Activated gamma-delta T cell treated with anti-CD3 and anti-CD28 coated beads, Interleukin-2, amount 50 U/mL, for 16 hours (primary cell): ENCODE measurements at places on chromosomes 2 and 18.

DNA sequence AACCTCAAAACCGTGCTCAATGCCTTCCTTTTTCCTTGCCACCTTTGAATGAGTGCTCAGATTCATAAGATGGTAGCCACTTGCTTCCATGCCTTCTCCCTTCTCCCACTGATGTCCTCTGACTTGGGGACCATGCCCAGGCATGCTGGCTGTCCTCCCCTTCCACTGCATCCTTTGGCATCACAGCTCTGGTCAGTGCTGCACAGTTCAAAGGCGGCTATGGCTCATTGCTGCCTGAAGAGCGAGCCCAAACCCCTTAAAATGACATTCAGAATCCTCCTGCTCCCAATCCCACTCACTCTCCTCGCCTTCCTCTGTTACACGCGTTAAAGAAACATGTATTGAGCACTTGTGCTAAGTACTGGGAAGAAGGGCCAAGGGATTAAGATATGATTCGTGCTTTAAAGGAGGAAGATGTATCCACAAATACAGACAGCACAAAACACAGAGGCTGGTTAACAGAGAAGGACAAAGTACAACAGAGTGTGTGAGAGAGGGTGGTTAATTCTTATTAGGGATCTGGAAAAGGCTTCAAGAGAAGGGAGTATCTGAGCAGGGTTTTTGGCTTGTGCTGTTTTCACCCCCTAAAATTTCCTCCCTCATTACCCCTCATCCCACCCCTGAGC, 81.8 kb downstream of the CERKL start:
- DNase-seq = no peak

DNA sequence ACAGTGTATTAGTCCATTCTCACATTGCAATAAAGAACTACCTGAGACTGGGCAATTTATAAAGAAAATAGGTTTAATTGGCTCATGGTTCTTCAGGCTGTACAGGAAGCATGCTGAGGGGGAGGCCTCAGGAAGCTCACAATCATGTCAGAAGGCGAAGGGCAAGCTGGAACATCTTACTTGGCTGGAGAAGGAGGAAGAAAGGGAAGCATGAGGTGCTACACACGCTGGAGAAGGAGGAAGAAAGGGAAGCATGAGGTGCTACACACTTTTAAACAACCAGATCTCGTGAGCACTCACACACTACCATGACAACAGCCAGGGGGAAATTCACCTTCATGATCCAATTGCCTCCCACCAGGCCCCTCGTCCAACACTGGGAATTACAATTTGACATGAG, 95.3 kb upstream of the FAM110C start:
- DNase-seq = no peak

- no peak for DNase-seq
These were observed 62.0 kb downstream of the MYL12B start for GRCh38 chr18:3323900-3324299.

DNA sequence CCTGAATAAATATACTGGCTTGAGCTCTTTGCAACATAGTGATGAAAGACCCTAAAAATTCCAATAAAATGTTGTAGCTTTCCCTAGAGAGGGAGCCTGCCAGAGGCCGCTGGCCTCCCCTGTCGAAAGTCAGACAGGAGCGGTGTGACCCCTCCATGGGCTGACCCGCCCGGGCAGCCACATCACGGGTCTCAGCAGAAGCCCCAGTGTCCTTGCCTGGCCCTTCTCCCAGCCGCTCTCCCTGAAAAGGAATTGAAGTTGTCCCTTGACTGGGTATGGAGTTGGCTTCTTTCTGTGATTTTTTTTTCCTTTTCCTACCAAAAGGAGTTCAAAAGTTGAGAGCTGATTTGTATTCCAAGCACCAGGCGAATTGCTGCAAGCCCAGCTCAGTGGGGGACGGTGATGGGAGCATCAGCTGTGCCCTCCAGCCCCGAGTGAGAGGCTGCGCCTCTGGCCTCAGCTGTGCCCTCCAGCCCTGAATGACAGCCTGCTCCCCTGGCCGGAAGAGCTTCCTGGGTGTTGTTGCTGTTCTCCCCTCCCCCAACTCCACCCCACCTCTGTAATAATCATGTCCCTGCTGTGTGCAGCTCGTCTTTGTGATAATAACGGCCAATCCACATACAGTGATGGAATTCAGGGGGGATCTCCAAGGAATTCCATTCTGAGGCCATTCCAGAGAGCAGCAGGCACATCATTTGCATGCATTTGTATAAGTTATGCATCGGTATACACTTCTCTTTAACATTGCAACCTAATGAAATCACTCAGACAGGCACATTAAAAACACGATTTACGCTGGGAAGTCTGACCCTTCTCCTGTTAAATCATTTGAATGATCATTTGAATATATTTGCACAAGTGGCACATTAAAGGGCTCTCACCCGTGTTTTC, 501.0 kb downstream of the EIPR1 start:
- DNase-seq = no peak

DNA sequence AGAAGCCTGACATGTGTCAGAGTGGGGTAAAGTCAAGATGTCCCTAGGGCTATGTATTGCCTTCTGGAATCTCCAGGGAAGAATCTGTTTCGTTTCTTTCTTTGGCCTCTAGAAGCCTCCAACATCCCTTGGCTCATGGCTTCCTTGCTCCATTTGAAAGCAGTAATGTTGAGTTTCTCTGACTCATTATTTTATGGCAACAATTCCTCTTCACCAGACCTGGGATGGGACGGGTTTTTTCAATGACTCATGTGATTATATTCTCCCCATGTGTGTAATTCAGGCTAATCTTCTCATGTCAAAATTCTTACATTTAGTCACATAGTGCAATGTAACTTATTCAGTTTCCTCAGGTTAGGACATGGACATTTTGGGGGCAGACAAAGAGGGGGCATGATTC, 1038.6 kb downstream of the CBLN2 start:
- DNase-seq = no peak

GRCh38 chr2:2872713-2873449, 504.7 kb downstream of the EIPR1 start:
- no peak for DNase-seq

GRCh38 chr2:233953087-233953801, 36.1 kb downstream of the TRPM8 start:
- DNase-seq = no peak

DNA sequence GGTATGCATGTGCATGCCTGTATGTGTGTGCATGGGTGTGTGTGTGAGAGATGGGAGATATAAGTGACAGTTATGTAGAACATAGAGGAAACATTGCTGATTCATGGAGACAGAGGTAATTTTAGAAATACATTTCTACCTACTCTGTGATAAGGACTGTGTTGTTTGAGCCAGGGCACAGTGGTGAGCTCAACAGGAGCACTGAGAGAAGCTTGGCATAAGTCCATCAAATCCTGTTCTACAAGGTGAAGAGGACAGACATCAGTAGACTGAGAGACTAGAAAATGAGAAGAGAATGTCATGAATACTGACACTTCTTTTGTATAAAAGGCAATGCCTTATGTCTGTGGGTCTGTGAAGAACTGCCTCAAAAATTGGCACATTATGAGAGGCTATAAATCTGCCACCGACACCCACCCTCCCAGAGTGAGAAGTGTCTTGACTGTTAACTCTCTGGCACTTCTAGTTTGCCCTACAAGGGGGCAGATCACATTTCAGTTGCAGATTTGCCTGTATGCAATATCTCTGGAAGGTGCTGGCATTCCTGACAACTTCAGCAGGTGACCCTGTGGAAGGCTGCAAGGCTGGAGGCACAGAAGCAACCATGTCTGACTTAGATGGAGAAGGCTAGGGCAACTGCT, 962.3 kb upstream of the NRXN1 start:
- DNase-seq = no peak

DNA sequence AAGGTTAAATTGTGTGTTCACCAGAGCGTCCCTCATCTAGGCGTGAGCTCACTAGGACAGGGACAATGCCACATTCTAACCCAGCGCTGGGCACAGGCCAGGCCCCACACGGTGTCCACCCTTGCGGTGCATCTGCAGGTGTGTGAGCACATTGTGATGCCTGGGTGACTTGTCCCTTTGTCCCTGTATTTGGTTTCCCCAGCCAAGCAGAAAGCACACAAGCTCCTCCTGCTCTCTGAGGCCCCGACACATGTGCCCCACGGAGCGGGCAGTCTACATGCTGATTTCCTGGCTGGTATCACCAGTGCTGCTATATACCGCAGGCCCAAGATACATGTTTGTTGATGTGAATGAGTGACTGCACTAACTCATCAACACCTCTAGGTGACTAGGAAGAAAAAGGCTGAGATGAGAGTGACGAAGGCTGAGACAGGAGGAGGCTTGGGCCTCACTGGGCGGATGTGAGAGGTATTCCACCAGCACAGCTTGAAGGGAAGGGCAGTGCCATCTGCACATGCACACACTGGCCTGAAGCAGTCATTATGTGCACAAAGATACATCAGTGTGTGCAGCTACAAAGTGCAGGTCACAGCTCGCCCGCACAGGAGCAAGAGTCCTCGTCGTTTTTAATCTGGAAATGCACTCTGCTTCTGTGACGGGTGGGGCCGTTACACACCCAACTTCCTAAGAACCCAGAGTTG, 205.9 kb downstream of the EIPR1 start:
- DNase-seq = no peak

- no peak for DNase-seq
These were observed 29.2 kb downstream of the GPC1 start for GRCh38 chr2:240464514-240465241.

GRCh38 chr18:25658476-25658875, 306.5 kb upstream of the ZNF521 start:
- DNase-seq = no peak

- no peak for DNase-seq
These were observed 71.5 kb downstream of the EDAR start for GRCh38 chr2:108917526-108917925.

GRCh38 chr18:48790869-48791635, 159.7 kb downstream of the SMAD7 start:
- no peak for DNase-seq

DNA sequence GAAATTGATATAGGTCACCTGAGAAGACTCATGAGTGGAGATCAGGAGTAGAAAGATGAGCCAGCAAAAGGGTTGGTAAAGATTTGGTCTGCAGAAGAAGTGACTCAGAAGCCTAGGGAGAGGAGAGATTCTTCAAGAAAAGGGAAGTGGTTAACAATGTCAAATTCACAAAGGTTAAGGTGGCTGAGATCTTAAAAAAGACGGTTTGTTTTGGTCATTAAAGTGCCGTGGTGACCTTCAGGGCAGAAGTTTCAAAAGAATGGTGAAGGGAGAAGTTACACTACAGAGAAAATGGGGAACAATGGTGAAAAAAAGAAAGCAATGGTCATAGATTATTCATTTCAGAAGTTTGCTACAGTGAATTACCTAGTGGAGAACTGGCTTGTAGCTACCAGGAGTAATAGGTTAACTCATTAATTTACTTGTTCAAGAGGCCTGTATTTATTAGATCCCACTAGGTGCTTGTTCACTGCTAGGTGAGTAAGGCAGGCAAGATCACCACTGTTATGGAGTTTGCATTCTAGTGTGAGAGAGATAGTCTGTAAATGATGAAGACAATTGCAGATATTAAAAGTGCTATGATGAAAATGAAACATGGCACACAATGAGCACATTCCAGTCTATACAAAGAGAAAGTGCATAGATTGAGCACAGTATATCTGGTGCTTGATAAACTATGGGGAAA, 43.0 kb downstream of the FBXO48 start:
- no peak for DNase-seq

GRCh38 chr18:59060551-59060950, 79.1 kb upstream of the SEC11C start:
- no peak for DNase-seq

- no peak for DNase-seq
These were observed 90.2 kb downstream of the NCK2 start for GRCh38 chr2:105834931-105835330.

- no peak for DNase-seq
These were observed 885 bp upstream of the DSEL start for GRCh38 chr18:67517444-67517765.

DNA sequence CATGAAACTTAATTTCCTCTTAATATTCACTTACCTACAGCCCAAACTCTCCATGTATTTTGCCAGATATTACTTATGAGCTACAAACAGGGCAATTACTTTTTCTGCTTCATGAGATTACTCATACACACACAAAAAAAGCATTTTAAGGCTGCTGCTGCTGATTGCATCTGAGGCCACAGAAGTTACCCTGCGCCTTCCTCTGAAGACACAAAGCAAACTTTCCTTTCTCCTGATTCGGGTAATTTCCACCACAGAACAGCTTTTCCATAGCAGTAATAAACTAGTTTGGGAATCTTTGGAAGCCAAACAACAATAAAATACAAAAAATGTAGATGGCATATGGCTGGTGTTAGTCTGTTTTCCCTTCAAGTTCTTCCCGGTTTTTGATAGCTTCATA, 6.2 kb downstream of the TTC32 start:
- DNase-seq = no peak

- DNase-seq = no peak
These were observed 15.6 kb downstream of the LPIN1 start for GRCh38 chr2:11762031-11762430.

DNA sequence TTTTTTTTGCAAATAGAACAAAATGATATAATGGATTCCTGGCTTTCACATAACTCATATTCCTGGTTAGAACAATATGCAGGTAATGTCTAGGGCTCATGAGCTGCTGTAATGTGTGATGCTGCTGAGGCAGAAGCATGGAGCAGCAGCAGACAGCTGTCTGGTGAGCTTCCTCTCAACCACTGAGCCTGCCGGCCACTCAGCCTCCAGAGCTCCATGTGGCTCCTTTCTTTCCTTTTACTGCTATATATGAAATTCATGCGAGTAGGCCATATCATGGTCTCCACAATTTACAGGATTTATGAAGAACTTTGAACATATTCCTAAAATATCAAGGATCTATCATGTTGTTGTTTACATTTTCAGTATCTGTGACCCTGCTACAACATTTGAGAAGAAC, 120.9 kb downstream of the MEP1B start:
- no peak for DNase-seq

- no peak for DNase-seq
These were observed 193.6 kb upstream of the FANCL start for GRCh38 chr2:58434692-58435091.

GRCh38 chr2:102509749-102510148, 36.7 kb downstream of the SLC9A4 start:
- no peak for DNase-seq

DNA sequence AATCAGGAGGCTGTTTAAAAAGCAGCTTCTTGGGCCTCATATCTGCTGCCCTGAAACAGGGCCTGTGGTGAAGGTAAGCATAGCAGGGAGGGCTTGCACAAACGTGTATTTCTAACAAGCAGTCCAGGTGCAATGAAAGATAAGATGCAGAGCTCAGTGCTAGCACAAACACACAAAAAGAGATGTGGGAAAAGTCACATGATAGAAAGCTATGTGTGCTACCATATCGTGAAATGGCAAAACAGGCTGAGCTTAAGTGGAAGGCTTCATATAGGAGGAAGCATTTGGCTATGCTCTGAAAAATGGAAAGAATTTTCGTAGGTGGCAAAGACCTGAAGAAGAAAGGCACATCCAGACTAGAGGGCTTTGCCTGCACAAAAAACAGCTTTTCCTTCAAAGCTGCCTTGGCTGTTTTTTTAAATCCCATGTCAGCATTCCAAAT, 10.2 kb downstream of the RSAD2 start:
- DNase-seq = no peak
